Fibroblast of lung (primary cell): ENCODE measurements at places on chromosomes 1 and 21. TPM values are rescaled to one million over a fixed set of nuclear protein-coding genes. Genes with fewer than 3 reads are reported as not detected.
A peak's percentile ranks its signal among the peaks of the same experiment; 100 is the strongest.

SELP gene
- total RNA-seq = not detected in 2 replicates

GRCh38 chr1:4916610-4917009, 262.2 kb downstream of the AJAP1 start:
- no peaks in the 10 kb centered on the region for H3K4me1 ChIP-seq
- no peak overlapping the region for H3K4me3 ChIP-seq
- H3K27ac ChIP-seq = no peak overlapping the region
- no peaks in the 10 kb centered on the region for H3K36me3 ChIP-seq
- no peak for DNase-seq
- no peaks in the 10 kb centered on the region for H3K27me3 ChIP-seq

- DNase-seq = peak; percentile 32
- no peak within 1 kb of the TSS for H3K27ac ChIP-seq
- no peak within 1 kb of the TSS for H3K4me3 ChIP-seq
These were observed at the start of gene HEYL for GRCh38 chr1:39639305-39640130. Gene HEYL (minus strand): TSS chr1:39639643. CDS start chr1:39639625, 18 bp downstream.

GRCh38 chr1:201332021-201332420, 45.5 kb downstream of the TNNT2 start:
- no peak overlapping the region for H3K4me3 ChIP-seq
- no peaks in the 10 kb centered on the region for H3K4me1 ChIP-seq
- H3K27me3 ChIP-seq = peaks cover 15% of the 10 kb centered on the region
- no peaks in the 10 kb centered on the region for H3K36me3 ChIP-seq
- DNase-seq = no peak

CELA3B gene
- not detected in 2 replicates for total RNA-seq

GRCh38 chr1:243270097-243270864, 14.4 kb downstream of the SDCCAG8 start:
- peaks cover 6% of the 10 kb centered on the region for H3K36me3 ChIP-seq
- H3K27ac ChIP-seq = peak overlapping the region; percentile 64
- no peak overlapping the region for H3K4me3 ChIP-seq
- DNase-seq = no peak
- peaks cover 22% of the 10 kb centered on the region for H3K4me1 ChIP-seq

- no peaks in the 10 kb centered on the region for H3K4me1 ChIP-seq
- H3K4me3 ChIP-seq = no peak overlapping the region
- no peak for DNase-seq
- H3K36me3 ChIP-seq = no peaks in the 10 kb centered on the region
- no peak overlapping the region for H3K27ac ChIP-seq
- H3K27me3 ChIP-seq = peaks cover 5% of the 10 kb centered on the region
These were observed 1.2 kb downstream of the CNR2 start for GRCh38 chr1:23911921-23912320.

- DNase-seq = no peak
- H3K27ac ChIP-seq = peak within 1 kb of the TSS; percentile 95
- H3K4me3 ChIP-seq = peak within 1 kb of the TSS; percentile 99
- H3K4me1 ChIP-seq = peaks cover 10% of the 10 kb centered on the region
- no peaks in the 10 kb centered on the region for H3K36me3 ChIP-seq
These were observed at the start of gene ADSS2 for GRCh38 chr1:244451539-244451950. Gene ADSS2 (minus strand): TSS chr1:244451909. CDS start chr1:244451817, 92 bp downstream.

SH2D1B gene
- not detected in 2 replicates for total RNA-seq
